ENCODE measurements at places on chromosomes 2 and 18.

GRCh38 chr2:9380702-9381628 lies 42.4 kb downstream of the ITGB1BP1 start:
- DNase-seq: peak; percentile 93

DNA sequence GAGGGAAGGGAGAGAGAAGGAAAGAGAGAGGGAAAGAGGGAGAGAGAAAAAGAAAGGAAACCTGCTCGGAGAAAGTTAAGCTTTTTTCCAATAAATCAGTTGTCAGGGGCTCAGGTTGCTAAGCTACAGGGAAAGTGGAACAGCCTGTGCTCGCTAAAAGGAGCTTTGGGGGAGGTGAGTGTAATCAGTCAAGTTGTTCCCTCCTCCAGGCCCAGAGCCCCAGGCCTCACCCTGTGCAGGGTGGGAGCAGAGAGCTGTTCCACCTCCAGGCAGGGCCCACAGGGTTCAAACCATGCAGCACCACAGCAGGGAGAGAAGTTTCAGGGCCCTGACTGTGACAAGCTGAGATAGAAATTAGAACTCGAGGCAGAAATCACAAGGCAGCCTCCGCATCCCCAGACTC lies 56.4 kb upstream of the PPP1CB start:
- DNase-seq: no peak

DNA sequence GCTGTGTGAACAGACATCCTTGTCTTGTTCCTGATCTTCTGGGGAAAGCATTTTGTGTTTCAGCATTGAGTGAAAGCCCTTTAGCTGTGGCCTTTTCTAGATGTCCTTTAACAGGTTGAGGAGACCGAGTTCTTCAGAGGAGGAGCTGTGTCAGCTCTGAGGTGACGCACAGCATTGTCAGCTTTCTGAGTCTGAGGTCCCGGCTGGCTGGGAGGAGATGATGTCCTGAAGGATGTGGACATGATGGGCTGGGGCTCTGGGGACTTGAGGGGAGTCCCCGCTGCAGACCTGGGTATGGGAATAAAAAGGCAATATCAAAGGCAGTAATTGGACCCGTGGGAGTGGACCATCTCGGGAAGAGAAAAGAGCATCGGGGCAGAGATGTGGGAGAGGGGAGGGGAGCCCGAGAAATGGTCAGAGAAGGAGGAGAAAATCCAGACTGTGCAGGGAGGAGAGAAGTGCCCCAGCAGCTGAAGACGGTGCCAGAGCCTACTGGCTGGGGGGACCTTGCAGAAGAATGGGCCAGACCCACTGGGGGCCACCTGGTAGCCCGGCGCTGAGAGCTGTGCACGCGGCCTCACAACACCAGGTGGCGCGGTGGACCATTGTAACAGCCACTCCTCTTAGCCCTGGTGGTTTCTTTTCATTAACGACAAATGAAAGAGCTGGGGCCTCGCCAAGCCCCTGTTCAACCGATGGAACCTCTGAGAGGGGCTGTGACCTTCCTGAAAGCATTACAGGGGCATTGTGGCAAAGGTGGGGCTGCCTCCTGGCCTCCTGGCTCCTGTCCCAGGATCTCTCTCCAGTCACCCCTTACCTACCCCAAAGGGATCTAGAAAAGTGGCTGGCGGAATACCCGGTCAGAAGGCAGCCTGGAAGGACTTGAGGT lies 61.6 kb downstream of the ST3GAL5 start:
- DNase-seq: no peak

- peak; percentile 50 for DNase-seq
Measured at GRCh38 chr2:172552547-172553291, 3.2 kb upstream of the PDK1 start.

GRCh38 chr2:20164061-20164733 lies 60.7 kb downstream of the SDC1 start:
- DNase-seq: no peak

- DNase-seq: no peak
Measured at GRCh38 chr2:13818002-13818401, 814.5 kb upstream of the LRATD1 start.

GRCh38 chr2:53460347-53460746 lies 307.3 kb upstream of the CHAC2 start:
- no peak for DNase-seq

DNA sequence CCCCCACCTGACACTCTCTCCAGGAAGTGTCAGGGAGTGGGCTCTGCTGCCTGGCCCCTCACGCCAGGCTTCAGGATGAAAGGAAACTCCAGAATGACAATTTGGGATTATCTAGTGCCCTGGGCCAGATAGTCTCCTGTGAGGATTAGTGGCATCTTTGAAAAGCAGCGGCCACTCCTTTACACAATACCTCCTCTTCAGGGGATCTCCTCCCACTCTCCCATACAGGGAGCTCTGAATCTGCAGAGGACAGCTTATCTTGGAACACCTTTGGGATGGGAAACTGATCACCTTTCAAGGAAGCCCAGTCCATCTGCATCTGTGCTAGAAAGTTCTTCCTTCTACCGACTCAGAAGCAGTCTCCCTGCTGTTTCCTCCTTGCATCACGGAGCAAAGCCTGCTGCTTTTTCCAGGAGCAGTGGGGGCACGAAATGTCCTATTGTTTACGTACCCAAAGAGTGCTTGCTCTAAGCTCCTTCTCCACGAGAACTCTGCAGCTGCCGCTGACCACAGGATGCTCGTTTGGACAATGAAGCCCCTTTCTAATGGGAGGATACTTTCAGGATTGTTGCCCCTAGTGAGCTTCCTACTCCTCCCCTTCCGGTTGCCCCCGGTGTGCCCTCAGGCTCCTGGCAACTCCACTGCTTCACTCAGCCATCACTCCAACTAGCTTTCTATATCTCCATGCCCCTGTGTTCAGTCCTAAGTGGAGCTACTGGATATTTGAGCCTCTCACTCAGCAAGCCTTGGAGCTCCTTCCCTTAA lies 31.5 kb downstream of the SIX3 start:
- no peak for DNase-seq

GRCh38 chr2:64957109-64957903 lies 31.9 kb upstream of the SLC1A4 start:
- DNase-seq: no peak

DNA sequence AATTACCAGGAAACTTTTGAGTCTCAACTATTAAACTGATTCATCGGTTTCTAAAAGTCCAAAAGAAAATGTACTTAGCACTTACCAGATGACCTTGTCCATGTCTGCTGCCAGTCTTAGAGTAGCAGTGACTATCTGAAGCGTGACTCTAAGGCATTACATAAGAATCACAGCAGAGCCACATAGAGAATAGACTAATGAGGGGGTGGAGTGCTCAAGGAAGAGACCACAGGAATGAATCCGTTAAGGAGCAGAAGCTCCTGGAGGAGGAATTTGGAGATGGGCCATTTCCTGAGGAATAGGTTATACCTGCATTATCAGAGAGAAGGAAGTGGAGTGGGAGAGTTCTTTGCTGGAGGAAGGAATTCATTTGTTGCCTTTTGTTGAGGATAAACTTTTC lies 116.0 kb downstream of the MAP3K20 start:
- no peak for DNase-seq

GRCh38 chr2:37711308-37711731 lies 39.9 kb upstream of the CDC42EP3 start:
- peak; percentile 67 for DNase-seq

DNA sequence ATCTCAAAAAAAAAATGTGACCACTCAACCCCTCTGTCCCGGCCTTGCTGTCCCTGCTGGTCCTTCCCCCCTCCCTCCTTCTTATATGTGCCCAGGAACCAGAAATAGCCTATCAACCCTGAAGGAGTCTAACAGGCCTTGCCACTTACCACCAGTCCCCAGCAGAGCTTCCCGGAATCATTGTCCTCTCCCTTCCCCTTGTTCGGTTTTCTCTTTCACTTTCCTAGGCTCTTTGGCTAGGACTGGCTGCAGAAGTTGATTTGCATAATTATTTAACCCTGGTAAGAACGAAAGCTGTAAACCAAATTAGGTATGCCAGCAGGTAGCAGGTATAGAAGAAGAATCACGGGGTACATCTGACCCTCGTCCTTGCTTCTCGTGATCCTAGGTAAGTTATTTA lies 72.6 kb upstream of the ZNF532 start:
- no peak for DNase-seq

DNA sequence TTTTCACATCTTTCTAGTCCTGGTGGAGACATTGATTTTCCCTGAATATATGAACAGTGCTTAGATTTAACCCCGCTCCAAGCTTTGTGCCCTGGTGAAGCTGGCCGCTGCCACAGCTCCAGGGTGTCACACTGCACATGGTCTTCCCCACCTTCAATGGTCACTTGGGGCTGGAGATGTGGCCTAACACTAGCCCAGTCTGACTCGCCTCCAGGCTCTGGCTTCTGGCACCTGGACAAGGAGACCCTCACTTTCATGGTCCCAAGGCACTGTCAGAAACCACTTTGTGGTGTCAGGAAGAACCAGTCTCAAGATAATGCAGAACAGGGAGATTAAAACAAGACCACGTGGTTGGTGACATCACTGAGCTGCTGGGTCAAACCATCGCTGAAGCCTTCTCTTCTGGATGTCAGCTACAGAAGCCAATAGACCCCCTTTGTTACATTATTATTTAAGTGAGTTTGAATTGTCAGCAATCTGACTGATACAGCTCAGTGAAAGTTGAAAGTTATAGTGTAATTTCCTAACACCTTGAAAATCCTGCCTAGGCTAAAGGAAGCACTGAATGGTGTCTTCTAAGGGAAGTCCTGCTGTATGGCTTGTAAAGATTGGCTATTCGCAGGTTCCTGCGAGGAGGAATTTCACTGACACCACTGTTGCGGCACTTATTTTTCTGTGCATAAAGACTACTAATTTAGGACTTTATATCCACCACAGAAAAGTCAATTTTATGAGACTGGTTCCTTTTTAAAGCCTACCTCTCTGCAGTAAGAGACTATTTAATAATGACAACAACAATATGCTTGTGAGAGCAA lies 55.0 kb upstream of the CTDP1 start:
- no peak for DNase-seq

- no peak for DNase-seq
Measured at GRCh38 chr2:5520463-5520972, 171.7 kb upstream of the SOX11 start.

Measured in fibroblast of the conjunctiva (primary cell).